ENCODE measurements at places on chromosomes 2 and 18. TPM values are rescaled to one million over a fixed set of nuclear protein-coding genes. Genes with fewer than 3 reads are reported as not detected.

Gene SLC14A1
- 35.1 TPM for total RNA-seq

Gene SAG
- total RNA-seq: 1.7 TPM

Gene COLEC11
- total RNA-seq: not detected

Gene GPAT2
- 2.0 TPM for total RNA-seq

Gene FHOD3
- not detected for total RNA-seq

DNA sequence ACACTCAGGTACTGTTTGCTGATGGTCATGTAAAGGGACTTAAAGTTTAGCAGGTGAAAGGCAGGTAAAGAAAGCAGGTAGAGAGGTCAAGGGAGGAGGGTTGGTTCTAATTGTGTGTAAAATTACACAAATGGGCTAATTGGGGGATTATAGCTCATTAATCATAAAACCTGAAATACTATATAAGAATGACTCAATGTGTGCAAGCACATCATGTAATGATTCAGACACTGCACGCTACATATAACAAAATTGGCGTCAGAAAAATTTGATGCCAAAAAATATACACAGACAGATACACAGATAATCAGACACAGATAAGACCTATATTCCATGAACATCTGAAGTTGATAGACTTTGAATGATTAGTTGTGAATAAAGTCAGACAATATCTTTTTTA lies 120.7 kb upstream of the LMAN1 start:
- H3K36me3 ChIP-seq: no peaks in the 10 kb centered on the region
- no peak overlapping the region for H3K4me3 ChIP-seq

DNA sequence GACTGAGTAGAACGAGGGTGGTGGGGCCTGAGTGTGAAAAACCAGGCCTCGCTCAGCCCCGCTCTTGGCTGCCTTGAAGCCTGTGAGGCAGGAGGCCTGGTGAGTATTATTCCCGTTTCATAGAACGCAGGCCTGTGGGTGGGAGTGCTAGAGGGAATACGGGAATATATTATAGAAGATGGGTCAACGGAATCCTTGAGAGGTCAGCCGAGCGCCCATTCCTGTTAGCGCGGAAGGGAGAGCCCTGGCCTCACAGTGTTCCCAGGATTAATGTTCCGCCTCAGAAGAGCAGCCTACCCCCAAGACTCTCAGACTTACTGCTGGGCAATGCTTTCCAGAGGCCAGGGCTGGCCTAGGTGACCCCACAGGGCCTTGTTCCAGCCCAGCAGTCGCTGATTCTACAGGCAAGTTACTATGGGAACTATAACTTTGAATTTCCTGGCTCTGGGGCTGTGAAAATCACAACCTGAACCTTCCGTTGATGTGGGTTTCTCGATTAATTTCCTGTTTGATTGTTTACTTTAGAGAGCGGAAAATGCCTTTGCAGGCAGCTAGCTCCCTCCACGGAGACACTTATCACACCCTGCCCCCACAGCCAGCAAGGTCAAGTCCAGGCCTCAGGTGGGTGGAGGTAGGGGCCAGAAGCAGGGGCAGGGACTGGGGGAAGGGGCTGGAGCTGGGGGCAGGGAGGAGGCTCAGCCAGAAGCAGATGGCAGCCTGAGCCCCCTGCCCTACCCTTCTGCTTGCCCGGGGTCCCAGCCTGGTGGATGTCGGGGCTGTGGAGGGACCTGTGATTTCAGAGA lies 108.3 kb downstream of the SMAD7 start:
- DNase-seq: no peak
- H3K4me3 ChIP-seq: peak overlapping the region; percentile 48
- H3K4me1 ChIP-seq: peaks cover 40% of the 10 kb centered on the region
- H3K27ac ChIP-seq: peak overlapping the region; percentile 67
- H3K36me3 ChIP-seq: no peaks in the 10 kb centered on the region

- H3K4me3 ChIP-seq: peak overlapping the region; percentile 1
- H3K27ac ChIP-seq: no peak overlapping the region
- no peak for DNase-seq
- no peaks in the 10 kb centered on the region for H3K27me3 ChIP-seq
These were observed 157.6 kb downstream of the FAM210A start for GRCh38 chr18:13568443-13569392.

DNA sequence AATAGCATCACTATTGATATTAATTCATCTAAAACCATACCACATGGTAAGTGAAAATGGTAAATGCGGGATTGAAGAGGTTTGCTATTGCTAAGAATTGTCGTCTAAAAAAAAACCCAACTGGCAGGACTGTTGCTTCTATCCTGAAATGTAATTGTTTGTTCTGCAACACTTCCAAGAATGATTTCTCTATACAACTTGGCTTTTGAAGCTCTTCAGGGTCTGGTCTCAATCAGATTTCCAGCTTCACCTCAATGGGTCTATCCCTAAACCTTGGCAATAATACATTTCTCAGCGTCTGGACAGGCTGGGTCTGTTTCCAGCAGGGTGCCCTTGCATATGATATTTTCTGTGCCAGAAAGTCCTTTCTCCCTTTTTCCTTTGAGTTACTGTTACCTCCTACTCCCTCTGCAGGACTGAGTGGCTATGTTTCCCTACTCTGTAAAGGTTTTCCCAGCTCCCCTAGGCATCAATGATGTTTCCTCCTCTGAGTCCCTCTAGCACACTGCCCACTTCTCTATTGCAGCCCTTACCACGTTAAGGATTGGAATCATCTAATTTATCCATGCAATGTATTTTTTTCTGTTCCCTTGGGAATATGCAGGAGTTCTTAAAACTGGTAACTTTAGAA lies 118.2 kb upstream of the REV1 start:
- no peaks in the 10 kb centered on the region for H3K4me1 ChIP-seq
- no peak for DNase-seq
- H3K27ac ChIP-seq: no peak overlapping the region
- no peak overlapping the region for H3K4me3 ChIP-seq
- no peaks in the 10 kb centered on the region for H3K36me3 ChIP-seq

- H3K4me1 ChIP-seq: peaks cover 8% of the 10 kb centered on the region
- no peak for DNase-seq
- no peaks in the 10 kb centered on the region for H3K36me3 ChIP-seq
- H3K27ac ChIP-seq: no peak overlapping the region
These were observed 545 bp downstream of the GLI2 start for GRCh38 chr2:120736202-120736623.

DNA sequence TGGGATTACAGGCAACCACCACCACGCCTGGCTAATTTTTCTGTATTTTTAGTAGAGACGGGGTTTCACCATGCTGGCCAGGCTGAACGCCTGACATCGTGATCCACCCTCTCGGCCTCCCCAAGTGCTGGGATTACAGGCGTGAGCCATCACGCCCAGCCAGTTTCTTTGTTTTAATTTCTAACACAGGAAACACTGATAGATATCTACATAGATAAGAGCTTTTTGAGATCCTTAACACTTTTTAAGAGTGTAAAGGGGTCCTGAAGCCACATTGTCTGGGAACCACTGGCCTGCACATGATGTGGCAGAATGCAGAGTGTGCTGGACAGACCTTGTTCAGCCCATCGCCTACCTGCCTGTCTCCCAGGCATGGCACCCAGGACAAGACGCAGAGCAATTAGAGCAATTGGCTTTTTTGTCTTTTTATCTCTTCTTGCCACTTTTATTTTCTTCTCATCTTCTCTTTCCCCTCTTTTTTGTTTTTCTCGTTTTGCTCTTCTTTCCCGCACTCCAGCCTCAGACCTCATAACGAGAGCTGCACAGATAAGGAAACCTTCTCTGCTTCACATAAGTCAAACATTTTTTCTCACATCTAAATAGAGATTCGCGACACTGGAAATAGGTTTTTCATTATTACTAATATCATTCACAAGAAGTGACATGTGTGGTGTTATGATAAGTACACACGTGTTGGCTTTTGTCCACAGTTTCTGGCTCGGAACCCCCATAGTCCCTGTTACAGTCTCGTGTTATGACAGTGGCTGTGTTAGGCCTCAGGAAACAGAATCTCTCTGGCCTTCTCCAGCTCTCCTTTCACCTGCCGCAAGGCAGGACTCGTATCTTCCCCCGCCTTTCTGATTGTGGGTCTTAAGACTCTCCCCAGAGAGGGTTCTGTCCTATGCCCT lies 25.2 kb upstream of the GPR55 start:
- H3K27me3 ChIP-seq: peaks cover 2% of the 10 kb centered on the region
- no peak overlapping the region for H3K4me3 ChIP-seq
- H3K27ac ChIP-seq: no peak overlapping the region
- no peaks in the 10 kb centered on the region for H3K36me3 ChIP-seq
- H3K4me1 ChIP-seq: no peaks in the 10 kb centered on the region
- no peak for DNase-seq

DNA sequence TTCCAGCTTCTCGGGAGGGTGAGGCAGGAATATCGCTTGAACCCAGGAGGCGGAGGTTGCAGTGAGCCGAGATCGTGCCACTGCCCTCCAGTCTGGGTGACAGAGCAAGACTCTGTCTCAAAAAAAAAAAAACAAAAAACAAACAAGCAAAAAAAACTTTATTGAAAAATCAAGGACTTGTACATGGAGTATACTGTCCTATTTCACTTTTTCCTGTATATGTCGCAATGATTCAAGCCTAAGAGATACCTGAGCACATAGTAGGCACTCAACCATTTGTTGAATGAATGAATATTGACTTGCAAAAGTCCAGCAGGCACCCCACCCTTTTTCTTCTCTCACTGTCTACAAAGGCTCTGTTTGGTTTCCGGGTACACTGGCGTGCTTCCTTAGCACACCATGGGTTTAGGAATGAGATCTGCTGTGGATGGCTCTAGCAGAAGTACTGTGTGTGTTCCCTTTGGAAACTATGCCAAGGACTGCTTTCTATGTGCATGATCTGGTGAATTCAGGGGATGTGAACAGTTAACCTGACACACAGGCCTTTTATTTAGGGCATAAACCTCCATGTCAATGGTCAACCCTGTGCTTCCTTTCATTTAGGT lies 6.1 kb downstream of the APCDD1 start:
- H3K4me1 ChIP-seq: no peaks in the 10 kb centered on the region
- peaks cover 14% of the 10 kb centered on the region for H3K27me3 ChIP-seq
- H3K27ac ChIP-seq: no peak overlapping the region
- H3K4me3 ChIP-seq: no peak overlapping the region

- no peak overlapping the region for H3K4me3 ChIP-seq
- H3K27ac ChIP-seq: no peak overlapping the region
- no peak for DNase-seq
- H3K4me1 ChIP-seq: no peaks in the 10 kb centered on the region
These were observed 497.2 kb upstream of the SYT4 start for GRCh38 chr18:43774497-43774896.

DNA sequence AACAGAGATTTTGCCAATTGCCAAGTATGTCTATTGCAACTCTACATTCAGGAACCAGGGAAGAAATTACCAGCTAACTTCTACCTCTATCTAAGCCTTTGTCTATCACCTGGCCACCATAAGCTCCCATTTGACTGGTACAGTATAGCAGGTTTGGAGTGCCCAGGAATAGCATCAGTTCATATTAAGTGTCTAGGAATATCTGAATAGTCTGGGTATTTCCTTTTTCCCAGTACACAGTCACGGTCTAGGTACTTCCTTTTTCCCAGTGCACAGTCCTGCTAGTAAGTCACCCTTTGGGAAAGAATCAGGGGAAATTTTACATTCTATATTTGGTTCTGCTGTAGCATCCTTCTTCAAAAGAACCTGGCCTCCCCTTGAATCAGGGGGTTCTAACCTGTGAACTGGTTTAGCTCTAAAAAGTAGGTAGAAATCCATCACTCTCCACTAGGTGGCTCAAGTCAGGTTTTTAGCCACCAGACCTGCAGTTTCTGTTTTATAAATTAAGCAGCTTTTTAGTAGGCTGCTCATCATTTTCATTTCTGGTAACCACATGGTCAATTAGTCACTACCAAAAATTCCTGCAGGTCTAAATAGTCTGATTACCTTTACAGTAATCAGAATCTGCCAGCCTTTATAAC lies 49.3 kb upstream of the DNAJC10 start:
- peak; percentile 33 for DNase-seq
- no peaks in the 10 kb centered on the region for H3K4me1 ChIP-seq
- H3K4me3 ChIP-seq: no peak overlapping the region
- no peaks in the 10 kb centered on the region for H3K36me3 ChIP-seq

DNA sequence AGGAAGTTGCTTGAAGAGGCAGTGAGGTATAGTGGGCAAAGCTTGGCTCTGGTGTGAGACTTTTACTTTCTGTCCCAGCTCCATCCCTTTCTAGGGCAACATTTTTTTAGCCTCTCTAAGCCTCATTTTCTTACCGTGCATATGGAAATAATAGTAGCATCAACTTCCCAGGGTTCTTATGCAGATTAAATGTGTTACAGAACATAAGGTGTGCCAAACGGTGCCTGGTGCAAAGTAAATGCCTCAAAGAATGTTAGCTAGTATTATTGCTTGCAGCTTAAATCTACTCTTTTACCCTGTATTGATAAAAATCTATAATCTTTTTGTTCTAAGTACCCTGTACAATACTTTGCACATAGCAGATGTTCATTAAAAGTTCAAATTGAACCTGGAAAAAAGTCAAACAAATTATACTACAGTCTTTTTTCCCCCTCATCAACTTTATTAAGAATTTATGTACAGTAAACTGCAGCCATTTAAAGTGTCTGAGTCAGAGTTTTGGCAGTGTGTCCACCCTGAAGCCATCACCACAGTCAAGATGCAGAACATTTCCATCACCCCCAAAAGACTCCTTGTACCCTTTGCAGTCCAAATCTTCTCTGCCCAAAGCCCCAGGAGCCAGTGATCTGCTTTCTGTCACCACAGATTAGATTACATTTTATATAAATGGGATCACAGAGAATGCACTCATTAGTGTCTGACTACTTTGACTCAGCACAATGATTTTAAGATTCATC lies 10.6 kb downstream of the MAPRE2 start:
- DNase-seq: no peak
- H3K4me3 ChIP-seq: no peak overlapping the region
- no peak overlapping the region for H3K27ac ChIP-seq
- H3K36me3 ChIP-seq: no peaks in the 10 kb centered on the region
- no peaks in the 10 kb centered on the region for H3K27me3 ChIP-seq
- peaks cover 26% of the 10 kb centered on the region for H3K4me1 ChIP-seq

DNA sequence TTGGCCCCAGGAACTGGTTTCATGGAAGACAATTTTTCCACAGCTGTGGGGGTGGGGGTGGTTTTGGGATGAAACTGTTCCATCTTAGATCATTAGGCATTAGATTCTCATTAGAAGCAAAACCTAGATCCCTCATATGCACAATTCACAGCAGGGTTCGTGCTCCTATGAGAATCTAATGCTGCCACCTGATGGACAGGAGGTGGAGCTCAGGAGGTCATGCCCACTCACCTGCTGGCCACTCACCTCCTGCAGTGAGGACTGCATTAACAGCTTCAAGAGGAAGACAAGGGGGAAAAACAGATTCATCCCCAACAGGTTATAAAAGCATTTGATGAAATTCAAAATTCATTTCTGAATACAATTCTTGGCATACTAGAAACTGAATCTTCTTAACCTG lies 38.5 kb downstream of the THAP4 start:
- H3K27me3 ChIP-seq: no peaks in the 10 kb centered on the region
- no peaks in the 10 kb centered on the region for H3K4me1 ChIP-seq
- H3K27ac ChIP-seq: no peak overlapping the region

DNA sequence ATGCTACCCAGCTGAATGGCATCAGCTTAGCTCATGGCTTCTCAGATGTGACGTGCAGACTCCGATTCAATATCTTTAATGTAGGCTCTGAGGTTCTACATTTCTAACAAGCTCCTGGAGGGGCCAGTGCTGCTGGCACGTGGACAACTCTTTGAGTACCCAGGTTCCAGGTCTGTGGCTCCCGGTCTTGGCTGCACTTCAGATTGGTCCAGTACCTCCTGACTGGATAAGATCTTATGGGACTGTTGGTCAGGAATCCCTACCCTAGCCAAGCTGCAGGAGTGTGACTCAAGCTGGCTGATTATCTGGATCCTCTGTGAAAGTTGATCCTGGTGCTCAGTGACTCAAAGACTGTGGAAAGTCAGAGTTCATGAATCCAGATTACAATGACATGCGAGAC lies 222.1 kb downstream of the ANKRD30B start:
- no peaks in the 10 kb centered on the region for H3K36me3 ChIP-seq
- no peaks in the 10 kb centered on the region for H3K27me3 ChIP-seq
- H3K4me3 ChIP-seq: no peak overlapping the region

Data from CD4-positive, CD25-positive, alpha-beta regulatory T cell (primary cell).